HuH-7 (cell line): ENCODE measurements at places on chromosomes 7 and 10.

DNA sequence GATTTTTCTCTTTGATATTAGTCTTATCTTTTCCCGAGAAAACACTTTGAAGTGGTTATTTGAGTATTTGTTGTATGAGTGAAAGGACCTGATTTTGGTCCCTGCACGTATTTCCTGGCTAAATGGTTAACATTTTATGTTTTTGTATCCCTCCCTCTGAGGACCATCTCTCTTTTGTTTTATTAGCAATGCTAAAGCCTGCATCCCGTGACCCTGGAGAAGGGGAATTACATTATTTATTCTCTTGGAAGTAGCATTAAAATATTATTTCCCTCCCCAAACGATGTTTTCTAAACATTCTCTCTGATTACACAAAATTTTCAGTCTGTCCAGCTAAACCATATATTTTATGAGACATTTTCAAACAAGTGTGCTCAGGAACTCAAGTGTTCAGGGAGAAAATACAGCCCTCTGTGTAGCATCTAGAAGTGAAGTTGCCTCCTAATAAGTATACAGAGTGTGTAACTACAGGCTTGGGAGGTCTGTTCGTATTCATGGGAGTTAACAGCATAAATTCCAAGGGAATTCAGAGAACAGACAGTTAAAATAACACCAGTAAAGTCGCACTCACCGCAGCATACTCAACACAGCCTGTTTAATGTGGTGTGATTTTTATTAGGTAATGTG lies 163.8 kb upstream of the NPVF start:
- no peak for DNase-seq

DNA sequence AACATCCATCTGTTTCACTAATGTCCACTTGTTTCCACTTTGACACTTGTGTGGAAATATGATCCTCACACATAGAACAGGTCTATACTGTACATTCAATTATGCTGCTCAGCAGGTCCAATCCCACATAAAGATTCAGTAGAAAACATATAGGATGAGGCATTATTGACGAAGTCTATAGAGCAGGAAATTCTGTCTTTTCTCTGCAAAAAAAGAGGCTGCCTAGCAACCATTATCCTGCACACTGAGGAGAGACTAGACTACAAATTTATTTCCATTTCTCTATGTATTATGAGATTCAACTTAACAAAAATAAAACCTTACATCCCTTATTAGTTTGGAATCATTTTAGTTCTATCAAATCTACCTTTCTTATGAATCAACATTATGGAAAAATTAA lies 204.6 kb upstream of the POM121L12 start:
- no peak for DNase-seq

DNA sequence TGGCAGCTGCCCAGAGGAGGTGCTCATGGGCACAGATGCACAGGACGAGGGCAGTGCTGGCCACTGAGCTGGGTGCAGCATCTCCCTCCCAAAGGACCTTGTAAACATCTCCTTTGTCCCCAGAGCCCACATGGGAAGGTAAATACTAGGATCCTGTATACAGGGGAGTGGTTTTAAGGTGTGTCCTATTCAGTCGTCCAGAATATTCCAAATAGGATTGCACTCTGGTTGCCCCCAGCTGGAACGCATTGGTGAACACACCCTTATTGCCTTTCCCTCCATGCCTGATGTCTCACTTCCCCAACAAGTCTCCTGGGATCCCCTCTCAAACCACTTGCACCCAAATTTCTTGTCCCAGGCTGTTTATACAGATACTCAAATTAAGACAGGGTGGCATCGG lies 152.0 kb upstream of the PCBD1 start:
- no peak for DNase-seq

DNA sequence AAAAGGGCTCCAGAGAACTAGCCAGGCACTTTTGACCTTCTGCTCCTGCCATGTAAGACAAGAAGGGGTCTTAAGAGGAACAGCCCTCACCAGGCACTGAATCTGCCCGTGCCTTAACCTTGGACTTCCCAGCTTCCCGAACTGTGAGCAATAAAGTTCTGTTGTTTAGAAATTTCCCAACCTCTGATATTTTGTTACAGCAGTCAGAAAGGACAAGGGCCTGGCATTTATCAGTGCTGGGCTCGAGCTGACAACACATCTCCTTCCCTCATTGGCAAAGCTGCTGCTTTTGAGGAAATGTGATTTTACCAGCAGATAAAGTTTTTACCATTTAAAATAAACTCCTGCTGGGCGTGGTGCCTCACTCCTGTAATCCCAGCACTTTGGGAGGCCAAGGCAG lies 103.5 kb downstream of the GPR26 start:
- DNase-seq = no peak

DNA sequence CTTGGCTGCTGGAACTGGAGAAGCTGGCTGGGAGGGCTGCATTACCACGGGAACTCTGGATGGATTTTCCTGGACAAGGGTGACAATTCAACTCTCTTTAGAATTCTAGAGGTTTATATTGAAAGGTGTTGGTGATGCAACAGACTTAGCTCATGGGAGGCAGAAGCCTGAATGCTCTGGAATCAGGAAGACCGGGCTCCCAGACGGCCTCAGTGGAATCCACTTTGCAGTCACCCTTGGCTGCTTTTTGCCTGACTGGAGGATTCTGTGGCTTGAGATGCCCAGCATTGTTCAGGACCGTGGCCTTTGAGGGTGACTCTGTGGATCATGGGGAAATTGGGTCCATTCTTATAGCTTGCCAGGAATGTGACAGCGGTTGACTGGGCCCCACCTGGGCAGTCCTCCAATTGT lies 32.3 kb downstream of the PYROXD2 start:
- DNase-seq = no peak
